Effector memory CD8-positive, alpha-beta T cell (primary cell): ENCODE measurements at places on chromosomes 12 and 14.
A peak's percentile ranks its signal among the peaks of the same experiment; 100 is the strongest.

- no peak for DNase-seq
These were observed 746 bp upstream of the DUSP16 start for GRCh38 chr12:12563290-12563928.

DNA sequence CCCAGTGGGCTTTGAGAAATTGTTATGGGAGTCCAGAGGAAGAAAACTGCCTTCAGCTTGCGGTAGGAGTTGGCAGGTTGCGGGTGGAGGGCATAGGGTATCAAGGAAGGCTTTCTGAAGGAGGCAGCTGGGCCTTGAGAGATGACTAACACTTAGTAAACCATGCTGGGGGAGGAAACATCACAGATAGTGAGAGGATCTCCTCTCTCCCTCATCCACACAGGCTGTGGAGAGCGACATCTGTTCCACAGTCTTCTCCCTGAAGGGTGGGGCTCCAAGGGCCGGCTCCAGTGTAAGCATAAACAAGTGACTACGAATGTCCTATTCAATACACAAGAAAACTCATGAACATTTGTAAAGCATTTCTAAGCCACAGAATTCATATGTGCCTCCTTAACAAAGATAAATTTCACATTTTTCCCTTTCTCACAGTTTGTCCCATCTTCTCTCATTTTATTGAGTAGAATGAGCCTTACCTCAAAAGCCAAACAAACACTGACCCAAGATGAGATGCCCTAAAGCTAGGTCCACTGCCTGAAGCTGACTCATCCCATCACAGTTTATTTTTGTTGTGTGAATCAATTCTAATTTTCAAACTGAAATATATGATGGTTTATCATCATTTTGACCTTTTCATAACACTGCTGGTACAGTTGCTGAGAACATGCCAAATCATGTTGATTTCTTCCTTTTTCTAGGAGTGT lies 227.9 kb downstream of the SLC25A21 start:
- DNase-seq: no peak

GRCh38 chr12:16300736-16301135 lies 23.3 kb upstream of the SLC15A5 start:
- no peak for DNase-seq

- DNase-seq: no peak
These were observed 68.0 kb upstream of the FAR2 start for GRCh38 chr12:29081101-29081500.

DNA sequence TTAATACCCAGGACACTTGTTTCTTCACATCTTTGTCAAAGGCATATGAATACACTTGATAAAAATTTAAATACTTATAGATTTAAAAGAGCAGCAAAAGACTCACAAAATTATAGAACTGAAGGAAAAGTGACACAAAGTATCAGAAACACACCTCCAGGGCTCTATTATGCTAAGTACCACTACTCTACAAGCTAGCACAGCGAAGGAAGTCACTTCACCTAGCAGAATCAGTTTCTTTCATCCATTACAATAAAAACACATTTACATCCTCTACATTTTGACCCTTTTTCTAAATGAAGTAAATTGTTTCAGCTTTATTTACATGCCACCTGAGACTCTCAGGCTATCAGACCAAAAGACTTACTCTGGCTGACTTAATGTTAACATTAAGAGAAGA lies 26.6 kb upstream of the PTPRB start:
- DNase-seq: no peak

GRCh38 chr12:3371018-3371417 lies 120.0 kb upstream of the PRMT8 start:
- no peak for DNase-seq

DNA sequence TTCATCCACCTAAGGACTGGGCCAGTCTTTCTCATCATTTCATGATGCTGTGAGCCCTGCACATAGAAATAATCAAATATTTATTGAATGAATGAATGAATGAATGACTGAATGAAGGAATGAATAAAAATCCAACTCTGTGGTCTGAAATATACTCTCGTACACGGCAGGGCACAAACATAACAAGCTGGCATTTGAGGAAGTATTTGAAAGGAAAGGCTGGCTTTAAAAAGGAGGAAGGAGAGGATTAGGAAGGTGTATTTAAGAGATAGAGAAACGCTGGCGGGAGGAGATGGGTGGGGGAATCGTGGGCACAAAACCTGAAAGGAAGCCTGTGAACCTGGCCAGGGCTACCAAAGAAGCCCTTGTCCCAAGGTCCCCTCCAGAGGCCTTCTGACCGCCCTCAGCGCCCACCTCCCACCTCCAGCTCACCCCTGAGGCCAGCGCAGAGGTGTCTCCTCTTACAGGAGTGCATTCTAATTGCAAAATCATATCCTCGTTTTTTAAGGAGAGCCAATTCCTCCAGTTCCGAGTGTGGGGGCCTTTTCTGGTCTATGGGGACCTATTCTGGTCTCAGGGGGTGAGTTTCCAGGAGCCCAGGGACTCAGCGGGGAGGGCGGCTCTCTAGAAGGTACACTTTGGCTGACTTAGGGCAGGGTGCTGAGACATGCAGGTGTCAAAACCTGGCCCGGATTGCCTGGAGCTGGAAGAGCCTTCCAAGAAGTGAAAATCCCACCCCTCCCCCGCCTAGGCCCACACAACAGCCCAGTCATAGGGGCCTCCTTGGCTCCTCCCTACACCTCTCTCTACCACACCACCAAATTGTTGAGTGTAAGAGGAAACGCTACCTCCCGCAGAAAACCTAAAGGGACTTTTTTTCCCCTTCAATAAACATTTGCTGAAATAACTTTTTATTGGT lies 8.7 kb upstream of the JDP2 start:
- DNase-seq: no peak

DNA sequence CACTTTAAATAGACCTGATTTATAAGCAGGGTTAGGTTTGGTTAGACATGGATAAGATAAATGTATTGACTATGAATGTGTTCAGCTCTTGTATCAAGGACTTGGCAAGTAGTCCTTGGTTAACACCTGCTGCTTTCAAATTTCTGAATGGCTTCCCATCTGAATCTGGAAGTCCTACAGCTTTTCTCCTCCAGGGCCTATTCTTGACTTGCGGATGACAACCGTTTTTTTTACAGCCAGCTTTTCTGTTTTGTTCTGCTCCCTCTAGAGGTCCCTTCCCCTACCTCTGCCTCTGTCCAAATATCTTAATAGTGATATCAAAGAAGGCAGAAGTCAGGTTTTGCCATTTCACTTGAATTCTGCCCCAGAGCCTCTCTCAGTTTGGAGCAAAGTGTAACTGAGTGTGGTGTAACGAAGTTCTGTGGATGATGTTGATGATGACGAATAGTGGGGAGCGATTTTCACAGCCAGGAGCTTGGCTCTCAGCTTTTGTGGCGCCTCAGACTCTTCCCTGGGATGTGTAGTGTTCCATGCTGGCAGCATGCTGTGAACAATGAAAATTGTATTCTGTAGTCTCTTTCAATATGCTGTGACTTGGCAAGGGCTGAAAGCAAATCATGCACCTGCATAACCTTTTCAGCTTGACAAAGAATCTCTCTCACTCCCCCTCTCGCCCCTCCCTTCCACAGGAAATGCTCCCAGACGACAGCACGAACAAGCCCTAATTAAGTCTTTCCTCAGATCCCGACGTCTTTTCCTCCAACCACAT lies 5.0 kb upstream of the SLC4A8 start:
- DNase-seq: no peak

- DNase-seq: no peak
These were observed 76.9 kb downstream of the RPS6KA5 start for GRCh38 chr14:90983560-90983959.

DNA sequence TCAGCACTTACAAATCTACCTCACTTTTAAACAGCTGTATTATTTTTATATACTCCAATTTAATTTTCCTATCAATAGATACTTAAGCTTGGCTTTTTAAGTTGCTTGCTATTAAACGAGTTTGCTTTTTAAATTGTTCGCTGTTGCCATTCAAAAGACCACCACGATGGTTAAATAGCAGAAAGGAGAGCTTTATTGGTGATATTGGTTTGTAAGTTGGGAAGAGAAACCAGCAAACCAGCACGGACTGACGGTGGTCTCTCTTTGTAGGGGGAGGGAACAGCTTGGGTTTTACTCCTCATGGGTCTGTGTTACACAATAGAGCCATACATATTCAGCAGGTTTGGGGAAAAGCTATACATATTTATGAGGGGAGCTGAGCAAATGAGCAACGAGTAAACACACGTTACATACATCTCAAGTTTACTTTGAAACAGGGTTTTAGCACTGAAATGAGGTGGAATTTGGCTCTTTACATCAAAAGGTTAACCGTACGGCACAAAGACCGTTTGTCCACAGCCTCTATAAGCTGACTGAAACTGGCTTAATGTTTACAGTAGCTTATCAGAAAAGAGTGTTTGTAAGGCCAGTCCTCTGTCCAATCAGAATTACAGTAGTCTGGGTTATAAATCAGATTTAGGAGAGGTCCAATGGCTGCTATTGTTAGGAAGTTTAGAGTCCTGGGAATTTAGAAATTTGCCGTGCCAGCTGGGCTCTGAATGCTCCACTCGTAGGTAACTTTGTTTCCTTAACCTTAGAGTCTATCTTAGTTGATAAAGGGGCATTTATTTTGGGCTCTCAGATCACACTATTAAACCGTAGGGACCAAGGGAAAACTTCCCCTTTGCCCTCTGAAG lies 69.7 kb upstream of the DHRS4 start:
- DNase-seq: no peak

DNA sequence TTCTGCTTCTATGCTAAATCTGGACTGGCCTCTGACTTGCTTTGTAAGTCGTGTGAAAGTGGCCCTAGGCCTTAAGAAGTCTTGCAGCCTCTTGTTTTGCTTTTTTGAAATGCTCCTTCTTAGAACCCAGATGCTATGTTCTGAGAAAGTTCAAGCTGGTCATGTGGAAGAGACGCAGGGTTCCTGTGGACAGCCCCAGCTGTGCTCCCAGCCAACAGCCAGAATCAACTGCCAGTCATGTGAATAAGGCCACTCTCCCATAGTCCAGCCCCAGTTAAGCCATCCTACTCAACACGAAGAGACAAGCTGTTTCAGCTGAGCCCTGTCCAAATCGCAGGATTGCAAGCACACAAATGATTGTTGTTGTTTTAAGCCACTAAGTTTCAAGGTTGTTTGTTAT lies 37.3 kb upstream of the TBPL2 start:
- no peak for DNase-seq

- no peak for DNase-seq
These were observed 477 bp downstream of the OAS3 start for GRCh38 chr12:112938751-112939150.

DNA sequence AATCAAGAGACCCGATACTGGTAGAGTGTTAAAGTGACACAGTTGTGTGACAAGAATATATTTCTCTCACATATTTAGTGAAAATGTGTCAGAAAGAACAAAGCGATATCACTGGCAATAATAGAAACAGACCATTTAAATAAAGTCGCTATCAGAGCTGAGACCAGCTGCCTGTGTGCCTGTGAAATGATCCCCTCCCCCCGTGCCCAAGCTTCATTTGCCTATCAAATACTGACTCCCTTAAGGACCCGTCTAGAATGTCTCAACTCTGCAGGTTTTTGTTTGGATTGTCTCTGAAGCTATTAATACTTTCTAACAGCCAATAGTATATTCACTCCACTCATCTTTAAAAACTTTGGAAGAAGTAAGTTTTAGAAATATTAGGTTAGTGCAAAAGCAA lies 98.9 kb downstream of the EGLN3 start:
- DNase-seq: no peak

GRCh38 chr14:69090187-69090789 lies 62.6 kb downstream of the DCAF5 start:
- no peak for DNase-seq

DNA sequence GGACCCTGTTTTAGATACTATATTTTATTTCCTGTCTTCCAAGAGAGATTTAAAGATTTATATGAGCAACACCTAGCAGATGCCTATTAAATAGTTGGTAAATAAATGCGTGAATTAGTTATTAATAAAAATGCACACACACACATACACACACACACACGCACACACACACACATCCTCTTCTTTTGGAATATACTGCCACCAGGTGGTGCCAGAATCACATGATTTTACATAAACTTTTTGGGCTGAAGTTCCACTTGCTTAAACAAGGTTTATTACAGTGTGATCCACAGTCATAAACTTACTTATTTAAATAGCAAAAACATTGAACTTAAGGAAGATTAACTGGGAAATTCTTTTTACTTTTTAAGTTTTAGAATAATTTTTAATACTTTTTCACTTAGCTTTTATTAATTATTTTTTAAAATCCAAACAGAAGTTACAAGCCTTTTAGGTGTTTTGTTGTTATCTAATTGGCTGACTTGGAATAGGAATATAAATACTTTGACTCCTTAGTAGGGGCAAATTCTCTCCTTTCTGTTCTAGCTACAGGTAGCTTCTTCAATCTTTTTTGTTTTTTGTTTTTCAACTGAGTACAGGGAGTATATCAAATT lies 17.5 kb downstream of the RAD51B start:
- DNase-seq: peak; percentile 69

DNA sequence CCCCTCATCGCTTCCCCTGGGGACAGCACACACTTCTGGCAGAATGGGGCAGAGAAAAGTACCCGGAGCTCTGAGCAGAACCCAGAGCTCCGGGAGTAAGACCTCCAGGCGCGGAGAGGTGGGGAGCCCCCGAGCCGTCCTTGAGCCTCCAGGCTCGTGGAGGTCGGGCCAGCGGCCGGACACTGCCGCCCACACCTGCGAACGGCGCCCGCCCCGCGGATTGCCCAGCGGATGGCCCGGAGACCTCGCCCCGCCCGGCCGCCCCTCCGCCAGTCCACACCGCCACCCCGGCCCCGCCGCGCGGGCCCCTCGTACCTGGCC lies 344 bp downstream of the SPTLC2 start:
- no peak for DNase-seq

GRCh38 chr12:46159309-46159901 lies 109.4 kb downstream of the SLC38A1 start:
- DNase-seq: no peak

GRCh38 chr12:98002887-98003493 lies 512.4 kb upstream of the TMPO start:
- DNase-seq: no peak

DNA sequence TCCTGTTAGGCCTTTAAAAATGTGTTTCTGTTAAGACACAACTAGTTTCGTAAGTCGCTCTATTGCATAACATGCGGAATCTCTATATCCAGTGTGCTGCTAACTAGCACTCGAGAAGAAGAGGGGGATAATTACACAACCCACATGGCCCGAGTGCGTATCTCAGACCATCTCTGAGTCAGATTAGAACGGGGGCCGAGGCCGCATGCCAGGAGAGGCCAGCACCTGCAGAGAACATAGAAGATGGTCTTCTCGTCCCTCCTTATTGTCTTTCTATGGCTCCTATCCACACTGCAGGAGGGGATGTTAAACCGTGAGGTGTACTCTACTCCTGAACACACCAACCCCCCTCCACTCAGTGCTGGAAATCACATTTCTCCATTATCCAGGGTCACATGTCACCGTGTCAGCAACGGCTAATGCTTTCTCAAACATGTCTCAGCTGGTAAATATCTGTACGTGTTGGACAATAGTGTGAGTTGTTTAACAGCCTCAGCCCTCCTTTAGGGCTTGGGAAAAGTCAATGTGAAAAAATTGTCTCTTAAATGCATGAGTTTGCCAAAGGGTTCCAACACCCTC lies 56.3 kb downstream of the CCDC88C start:
- DNase-seq: no peak

- no peak for DNase-seq
These were observed 30.8 kb downstream of the KIF26A start for GRCh38 chr14:104169005-104169698.
